ENCODE measurements at places on chromosomes 2 and 18.

GRCh38 chr2:117983040-117983439, 30.8 kb downstream of the CCDC93 start:
- DNase-seq, result no peak

DNA sequence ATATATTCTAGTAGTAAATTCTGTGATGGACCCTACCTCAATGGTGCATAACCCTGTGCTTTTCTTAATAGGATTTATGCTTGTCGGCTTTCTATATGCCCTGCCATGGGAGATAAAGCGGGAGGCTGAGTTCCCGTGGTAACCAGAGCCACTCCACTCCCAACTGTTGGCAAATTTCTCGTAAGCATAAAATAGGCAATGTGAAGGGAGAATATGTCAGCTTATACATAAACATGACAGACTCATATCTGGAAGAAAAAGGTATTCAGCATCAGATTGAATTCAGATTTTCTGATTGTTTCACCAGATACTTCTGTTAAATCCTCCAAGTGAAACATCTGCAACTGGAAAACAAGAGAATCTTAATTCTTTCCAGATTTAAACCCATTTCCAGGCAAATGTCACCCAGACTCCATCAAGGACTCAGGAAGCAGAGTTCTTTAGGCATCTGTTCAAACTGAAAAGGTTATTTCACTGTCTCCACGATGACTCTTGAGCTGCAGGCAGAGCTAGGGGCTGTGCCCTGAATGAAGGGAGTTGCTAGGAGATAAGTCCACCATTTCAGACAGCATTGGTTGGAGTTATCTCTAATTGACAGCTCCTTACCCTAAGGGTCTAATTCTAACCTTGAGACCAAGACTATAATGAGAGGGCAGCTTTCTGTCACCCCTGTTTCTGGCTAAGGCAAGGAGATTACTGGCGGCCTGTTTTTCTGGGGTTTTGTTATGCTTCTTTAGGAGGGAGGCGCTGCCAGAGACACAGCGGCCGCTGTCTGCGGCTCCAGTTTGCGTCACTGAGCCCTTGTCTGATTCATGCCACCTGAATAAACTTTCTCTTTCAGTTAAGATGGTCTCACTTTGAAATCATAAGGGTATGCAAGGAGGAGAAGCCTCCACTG, 381.3 kb downstream of the SOX11 start:
- peak; percentile 5 for DNase-seq

- no peak for DNase-seq
These were observed 44.3 kb upstream of the ZBTB7C start for GRCh38 chr18:48453330-48454066.

DNA sequence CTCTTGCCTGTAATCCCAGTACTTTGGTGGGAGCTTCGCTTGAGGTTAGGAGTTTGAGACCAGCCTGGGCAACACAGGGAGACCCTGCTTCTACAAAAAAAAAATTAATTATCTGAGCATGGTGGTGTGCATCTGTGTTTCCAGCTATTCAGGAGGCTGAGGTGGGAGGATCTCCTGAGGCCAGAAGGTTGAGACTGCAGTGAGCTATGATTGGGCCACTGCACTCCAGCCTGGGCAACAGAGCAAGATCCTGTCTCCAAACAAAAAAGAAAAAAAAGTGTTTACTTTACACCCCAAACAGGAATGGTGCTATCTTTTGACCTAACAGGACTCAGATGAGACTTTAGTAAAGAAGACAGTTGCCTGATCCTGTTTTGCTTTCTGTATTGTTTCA, 35.6 kb downstream of the MAL start:
- DNase-seq, result no peak

DNA sequence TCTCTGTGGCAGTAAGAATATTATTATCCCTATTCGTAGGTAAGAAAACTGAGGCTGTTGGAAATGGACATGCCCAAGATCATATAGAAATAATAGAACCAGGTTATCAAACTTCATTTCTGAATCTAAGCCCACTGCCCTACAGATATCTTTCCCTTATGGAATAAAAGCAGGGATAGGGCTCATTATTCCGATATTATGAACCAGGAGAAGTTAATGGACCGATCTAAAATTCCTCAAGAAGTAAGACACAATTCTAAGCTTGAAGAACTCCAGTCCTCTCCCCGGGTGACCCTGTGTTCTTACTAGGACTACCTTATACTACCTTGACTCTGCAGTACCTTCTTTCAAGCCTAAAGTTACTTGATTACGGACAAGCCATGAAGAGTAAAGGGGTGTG, 8.4 kb upstream of the MYCN start:
- DNase-seq, result no peak
